Activated naive CD4-positive, alpha-beta T cell treated with Interleukin-2 at 50 U/mL for 16 hours (primary cell): ENCODE measurements at places on chromosomes 2 and 18.
A peak's percentile ranks its signal among the peaks of the same experiment; 100 is the strongest.

- no peak for DNase-seq
These were observed 10.7 kb upstream of the GALNT3 start for GRCh38 chr2:165804719-165805118.

DNA sequence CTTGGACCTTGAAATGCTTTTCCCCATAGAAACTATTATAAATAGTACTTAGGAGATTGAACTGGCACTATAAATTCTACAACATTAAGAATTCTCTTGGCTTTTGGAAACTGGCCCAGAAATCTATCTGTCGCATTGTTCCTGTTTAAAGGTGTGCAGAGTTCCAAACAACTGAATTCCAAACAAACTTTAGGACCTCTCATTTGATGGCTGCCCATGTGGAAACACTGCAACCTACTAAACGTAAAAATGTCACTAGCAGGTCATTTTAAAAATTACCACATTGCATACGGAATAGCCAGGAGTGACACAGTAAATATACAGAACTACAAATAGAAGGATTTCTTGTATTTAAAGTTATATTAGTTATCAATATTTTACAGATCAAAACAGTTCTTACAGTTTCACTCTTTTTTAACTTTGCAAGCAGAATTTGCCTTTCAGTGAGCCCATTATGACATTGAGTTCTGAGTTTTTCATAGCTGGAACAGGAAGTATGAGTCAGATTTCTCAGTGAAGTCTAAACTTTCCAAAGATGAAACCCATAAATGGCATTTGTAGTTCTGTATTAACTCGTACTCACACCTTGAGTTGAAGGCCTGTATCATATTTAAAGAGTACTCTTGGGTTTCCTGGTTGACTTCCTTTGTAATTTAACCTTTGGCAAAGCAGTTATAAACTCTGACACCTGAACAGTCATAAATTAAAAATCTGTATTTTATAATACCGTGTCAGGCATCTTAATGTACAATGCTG is 142.3 kb upstream of the BOD1L2 start:
- no peak for DNase-seq

GRCh38 chr2:215357660-215358059 is 45.8 kb downstream of the ATIC start:
- no peak for DNase-seq

DNA sequence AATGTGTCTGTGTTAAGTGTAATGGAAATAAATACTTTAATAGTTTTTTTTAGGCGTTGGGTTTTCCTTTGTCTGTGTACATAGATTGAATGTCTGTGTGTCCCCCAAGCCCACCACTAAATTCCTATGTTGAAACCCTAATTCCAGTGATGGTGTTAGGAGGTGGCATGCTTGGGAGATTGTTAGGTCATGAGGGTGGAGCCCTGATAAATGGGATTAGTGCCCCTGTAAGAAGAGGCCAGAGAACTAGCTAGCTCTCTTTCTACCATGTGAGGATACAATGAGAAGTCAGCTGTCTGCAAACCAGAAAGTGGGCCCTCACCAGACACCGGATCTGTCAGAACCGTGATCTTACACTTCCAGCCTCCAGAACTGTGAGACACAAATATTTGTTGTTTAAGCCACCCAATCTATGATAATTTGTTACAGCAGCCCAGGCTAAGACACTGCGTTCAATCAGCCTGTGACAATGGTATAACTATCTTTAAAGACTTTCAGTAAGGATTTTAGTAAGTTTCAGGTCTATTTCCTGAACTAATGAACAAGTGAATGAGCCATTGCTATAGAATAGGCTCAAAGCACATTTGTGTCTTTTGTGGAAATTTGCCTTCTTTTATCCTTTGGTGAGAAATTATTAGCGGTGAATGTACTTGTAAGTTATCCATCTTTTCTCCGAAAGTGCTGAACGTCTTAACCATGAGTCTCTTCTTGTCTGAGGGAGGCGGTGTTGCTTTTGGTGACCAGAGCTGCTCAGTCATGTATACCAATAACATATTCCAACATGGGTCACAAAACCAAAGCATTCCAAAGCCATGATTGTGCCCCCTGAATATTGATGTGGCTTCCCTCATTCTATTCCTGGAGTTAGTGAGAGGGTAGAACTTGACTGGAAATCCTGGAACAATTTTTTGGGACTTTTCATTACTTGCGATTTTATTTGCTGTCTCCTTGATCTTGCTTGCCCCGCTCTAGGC is 29.6 kb upstream of the IL1R1 start:
- no peak for DNase-seq

GRCh38 chr2:95058466-95058988 is 33.0 kb downstream of the MAL start:
- no peak for DNase-seq

DNA sequence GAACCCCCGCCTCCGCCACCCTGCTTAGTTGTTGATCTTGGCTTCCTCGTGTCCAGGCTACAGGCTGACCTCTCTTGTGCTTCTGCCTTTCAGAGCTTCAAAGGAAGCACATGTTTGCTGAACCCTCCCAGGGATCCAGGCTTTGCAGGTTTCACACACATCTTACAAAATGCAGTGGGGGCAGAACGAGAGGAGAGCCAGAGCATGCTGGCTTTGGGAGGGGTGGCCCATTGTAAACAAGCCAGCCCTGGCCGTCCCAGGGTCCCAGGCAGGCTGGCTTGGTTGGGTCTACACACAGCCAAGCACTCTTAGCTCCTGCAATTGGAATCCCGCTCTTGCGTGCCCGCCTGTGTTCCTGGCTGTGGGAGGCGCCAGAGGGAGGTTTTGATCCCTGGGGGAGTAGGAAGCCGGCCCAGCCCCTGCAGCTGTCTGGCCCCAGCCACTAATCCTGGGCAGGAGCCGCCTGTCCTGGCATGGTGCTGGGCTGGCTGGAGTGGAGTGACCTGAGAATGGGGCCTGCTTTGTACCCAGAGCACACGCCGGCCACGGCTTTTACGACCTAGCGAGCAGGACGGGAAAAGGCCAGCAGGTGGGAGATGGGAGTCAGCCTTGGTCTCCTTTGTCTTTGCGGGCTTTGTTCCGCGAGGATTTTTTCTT is 53.9 kb downstream of the SH3BP4 start:
- no peak for DNase-seq

GRCh38 chr2:8615576-8616281 is 66.1 kb upstream of the ID2 start:
- DNase-seq = no peak

DNA sequence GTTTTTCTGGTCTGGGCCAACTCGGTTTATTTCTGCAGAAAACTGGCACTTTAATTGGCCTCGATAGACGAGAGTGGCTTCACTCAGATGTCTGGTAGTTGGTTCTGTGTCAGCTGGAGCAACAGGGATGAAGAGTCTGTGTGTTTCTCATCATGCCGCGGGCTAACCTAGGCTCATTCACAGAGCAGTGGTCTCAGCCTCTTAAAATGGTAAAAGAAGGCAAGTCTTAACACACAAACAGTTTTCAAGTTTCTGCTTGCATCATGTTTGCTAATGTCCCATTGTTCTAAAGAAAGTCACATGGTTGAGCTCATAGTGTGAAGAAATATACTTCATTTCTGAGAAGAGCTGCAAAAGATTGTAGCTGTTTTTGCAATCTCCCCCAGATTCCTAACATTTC is 37.5 kb upstream of the ANXA4 start:
- no peak for DNase-seq

- DNase-seq = no peak
These were observed 526.3 kb upstream of the LRRTM1 start for GRCh38 chr2:80830891-80831290.

- DNase-seq = no peak
These were observed 103.1 kb upstream of the APCDD1 start for GRCh38 chr18:10351219-10351818.

GRCh38 chr2:31770741-31771140 is 190.0 kb upstream of the SRD5A2 start:
- no peak for DNase-seq

DNA sequence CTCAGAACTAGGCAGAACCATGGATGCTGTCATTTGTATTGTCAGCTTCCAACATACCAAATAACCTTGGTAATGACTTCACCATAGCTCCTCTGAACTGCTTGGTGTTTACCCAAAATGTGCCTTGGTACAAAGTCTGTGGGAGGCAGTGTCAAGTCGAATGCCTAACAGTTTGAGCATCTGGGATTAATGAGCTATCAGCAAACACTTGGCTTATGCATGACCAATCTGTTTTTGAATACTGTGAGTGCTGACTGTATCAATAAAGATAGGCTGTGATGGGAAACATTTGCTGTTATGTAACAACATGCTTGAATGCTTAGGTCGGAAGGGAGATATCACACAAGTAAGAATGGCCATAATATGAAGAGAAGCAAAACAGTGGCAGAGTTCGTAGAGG is 455.4 kb downstream of the CMPK2 start:
- DNase-seq = no peak

- DNase-seq = peak; percentile 24
These were observed 13.6 kb upstream of the THADA start for GRCh38 chr2:43609290-43609918.

DNA sequence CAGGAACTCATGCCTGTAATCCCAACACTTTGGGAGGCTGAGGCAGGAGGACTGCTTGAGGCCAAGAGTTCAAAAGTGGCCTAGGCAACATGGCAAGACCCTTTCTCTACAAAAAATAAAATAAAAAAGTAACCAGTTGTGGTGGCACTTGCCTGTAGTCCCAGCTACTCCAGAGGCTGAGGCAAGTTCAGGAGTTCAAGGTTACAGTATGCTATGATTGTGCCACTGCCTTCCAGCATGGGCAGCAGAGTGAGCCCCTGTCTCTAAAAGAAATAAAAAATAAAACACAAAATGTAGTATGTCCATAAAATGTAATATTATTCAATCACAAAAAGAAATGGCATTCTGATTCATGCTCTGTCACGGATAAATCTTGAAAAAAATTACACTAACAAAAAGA is 11.9 kb downstream of the INO80C start:
- DNase-seq = no peak
